ENCODE measurements at places on chromosomes 2 and 18.

- DNase-seq = no peak
Observed at GRCh38 chr2:105861200-105861599, 116.5 kb downstream of the NCK2 start.

DNA sequence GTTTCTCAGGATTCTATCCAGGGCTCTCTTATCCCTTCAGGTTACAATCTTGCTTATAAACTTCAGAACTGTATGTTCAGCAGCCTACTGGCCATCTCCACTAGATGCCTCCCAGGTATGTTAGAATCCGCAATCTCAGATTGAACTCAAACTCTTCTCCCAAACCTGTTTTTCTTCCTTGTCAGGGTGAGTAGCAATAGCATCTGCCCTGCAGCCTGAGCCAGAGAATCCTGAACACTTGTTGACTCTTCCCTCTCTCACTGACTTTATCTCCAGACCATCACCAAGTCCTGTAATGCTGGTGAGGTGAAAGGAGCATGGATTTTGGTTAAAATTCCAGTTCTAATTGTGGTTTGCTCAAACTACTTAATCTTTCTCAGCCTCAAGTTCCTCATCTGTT, 82.6 kb upstream of the ALPP start:
- no peak for DNase-seq

GRCh38 chr2:79138385-79138784, 18.1 kb downstream of the REG1A start:
- DNase-seq = no peak

DNA sequence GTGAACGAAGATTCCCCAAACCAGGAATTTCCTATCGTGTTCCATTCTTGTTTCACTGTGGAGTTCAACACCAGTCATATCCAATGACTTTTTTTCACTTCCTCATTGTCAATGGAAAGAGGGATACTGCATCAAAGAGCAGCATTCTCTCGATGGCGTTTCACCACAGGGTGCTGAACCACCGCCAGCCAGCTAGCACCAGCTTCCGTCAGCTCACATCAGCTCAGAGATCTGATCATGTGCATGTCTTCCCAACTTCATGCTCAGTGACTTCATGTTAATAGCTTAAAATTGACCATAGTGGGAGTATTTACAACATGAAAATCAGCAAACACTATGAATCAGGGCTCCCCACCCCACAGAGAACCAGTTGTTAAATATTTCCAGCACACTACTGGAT, 359.9 kb downstream of the TNS1 start:
- no peak for DNase-seq

DNA sequence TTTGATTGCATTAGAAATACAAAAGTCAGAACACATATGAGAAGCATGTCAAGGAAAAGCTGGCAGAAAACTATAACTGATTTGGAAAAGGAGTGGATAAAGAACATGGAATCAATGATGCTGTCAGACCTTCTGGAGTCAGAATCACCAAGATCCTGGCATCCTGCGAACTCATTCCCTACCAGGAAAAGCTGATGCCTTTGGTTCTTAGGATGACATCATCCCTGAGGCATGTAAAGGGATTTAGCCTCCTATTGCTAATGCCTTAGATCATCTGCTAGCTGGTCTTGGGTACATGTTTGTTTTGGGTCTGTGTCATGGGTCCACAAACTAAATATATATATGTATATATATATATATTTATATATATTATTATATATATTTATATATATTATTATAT, 680.7 kb downstream of the EPHA4 start:
- DNase-seq = no peak

- no peak for DNase-seq
Observed at GRCh38 chr2:144194326-144195071, 325.4 kb downstream of the ZEB2 start.

- no peak for DNase-seq
Observed at GRCh38 chr2:237137626-237138323, 52.1 kb downstream of the COPS8 start.

DNA sequence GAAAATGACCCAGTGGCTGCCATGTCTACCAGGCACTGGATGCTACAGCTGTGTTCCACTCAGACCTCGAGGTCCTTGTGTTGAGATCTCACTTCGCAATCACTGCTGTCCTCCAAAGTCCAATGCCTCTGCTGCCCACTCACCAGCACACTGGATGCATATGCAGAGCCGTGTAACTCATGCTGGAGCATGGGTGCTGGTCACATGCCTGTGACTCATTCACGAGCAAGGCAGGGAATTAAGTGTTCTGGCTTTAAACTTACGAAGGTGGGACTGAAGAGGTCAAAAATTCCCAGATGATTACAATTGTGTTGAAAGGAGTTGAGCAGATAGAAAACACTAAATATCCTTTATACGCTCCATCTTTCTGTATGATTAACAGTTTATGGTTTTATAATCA, 417.5 kb downstream of the NUP35 start:
- DNase-seq = no peak

DNA sequence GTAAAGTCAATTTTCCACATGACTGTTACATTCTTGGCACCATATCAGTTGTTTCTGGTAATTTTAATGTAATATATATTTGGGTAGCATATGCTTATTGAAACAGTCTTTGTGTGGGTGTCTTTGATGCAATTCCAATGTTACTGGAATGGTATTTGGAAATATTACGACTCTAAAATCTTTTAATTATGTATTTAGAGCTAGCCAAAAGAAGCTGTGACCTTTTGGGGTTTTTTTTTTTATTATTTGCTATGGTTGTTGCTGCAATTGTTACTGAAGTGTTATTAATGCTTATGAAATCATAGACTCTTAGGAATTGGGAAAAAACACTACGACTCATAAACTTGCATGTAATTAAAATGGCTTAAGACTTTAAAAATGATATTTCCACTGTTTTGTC, 95.9 kb downstream of the AOX1 start:
- no peak for DNase-seq

DNA sequence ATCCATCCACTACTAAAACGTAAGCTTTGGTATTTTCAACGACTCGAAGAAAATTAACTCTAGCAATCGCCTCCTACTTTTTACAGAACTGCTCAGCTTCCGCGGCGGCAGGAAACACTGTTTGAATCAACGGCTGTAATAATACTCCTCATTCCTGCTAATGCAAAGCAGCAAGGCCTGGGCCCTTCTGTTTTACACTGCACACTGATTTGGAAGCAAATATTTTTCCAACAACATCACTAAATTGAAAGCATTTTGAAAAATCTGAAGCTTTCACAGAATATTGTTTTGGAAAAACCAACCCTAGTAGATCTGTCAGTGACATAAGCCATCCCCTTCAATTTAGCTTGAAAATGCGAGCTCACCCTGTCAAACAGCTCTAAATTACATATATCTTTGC, 261.2 kb downstream of the TXNL1 start:
- no peak for DNase-seq

GRCh38 chr2:10425699-10426098, 22.4 kb downstream of the ODC1 start:
- no peak for DNase-seq

DNA sequence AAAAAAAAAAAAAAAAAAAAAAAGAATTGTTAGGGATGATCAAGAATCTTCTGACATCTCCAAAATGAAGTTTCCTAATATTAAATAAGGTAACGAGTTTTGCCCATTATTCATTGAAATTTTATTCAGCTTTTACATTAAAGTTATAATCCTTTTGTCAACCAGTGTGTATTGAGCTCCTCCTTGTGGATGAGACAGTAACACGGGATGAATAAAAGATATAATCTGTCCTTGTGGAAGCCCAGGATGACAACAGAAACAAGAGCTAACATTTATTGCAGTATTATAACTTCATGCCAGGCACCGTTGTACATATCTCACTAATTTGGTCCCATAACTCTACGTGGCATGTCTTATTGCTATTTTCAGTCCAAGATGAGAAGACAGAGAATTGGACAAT, 33.4 kb upstream of the SERPINB7 start:
- no peak for DNase-seq

DNA sequence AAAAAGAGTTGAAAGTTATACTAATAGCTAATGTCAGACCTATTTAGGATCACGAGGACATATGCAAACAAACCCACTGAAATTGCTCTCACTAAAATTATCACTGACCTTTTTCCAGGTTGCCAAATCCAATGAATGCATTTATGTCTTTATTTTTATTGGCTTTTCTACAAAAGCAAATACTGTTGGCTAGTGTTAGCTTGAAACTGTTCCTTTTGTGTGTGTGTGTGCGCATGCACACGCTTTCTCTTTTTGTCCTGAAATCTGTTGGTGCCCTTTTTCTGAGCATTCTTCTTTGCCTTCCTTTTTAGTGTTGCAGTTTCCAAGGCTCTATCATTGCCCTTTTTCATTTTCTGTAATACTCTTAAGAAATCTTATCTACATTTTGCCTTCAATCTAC, 1269.2 kb downstream of the LRP1B start:
- DNase-seq = no peak

DNA sequence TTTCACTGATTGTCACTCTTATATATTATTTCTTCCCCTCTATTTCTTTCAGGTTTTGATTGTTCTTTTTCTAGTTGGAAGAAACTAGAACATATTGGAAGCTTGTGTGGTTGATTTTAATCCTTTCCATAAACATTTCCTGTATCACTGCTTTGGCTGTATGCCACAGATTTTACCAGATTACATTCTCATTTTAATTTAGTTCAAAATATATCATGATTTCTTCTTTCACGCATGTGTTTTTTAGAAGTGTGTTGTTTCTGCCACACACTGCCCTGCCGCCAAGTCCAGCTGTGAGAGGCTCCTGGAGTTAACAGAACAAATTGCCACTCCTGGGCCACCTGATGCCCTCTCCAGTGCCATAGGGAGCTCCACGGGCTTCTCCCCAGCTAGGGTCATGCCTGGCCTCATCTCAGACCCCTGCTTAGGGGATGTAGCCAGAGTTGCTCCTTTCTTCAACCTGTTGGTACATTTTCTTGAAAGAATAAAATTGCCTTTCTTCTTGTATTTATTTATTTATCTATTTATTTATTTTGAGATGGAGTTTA, 206.2 kb upstream of the COPS8 start:
- DNase-seq = no peak

DNA sequence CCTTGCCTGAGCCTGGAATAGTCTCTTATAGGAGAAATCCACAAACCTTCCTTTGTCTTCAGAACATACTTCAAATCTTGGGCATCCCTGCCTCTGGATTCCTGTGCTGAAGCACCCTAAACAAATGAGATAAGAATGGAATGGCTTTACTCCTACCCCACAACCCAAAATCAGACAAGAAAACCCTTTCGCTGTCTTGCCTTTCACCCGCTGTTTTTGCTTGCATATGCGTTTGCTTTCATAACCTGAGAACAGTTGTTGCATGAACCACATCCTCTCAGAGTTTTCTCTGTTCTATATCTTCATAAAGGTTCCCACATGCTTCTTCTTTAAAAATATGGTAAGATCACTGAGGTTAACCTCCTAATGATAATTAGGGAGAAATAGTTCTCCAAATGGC, 132.1 kb upstream of the MAP3K20 start:
- DNase-seq = peak; percentile 29

GRCh38 chr2:96159084-96159830, 14.0 kb upstream of the DUSP2 start:
- peak; percentile 87 for DNase-seq

DNA sequence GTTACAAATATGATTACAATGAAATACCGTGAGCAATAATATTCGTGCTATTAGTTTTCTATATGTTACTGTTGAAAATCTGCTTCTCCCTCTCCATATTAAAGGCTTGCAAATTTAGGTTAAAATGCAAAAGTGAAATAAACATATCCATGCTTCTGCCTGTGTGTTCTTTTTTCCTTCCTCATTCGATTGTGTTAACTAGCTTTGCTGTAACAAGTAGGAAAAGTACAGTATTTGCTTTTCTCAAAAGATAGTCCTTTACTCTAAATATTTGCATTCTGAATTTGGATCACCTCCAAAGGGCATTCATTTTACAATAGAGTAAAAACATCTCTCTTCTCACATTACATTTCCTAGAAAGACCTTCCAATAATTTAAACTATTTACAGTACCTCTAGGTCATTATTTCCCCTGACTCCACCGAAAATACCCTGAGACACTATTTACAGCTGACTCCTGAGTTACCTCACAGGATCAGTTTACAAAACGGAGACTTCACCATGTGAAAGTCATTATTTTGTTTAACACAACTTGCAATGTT, 835.0 kb upstream of the FANCL start:
- DNase-seq = no peak

DNA sequence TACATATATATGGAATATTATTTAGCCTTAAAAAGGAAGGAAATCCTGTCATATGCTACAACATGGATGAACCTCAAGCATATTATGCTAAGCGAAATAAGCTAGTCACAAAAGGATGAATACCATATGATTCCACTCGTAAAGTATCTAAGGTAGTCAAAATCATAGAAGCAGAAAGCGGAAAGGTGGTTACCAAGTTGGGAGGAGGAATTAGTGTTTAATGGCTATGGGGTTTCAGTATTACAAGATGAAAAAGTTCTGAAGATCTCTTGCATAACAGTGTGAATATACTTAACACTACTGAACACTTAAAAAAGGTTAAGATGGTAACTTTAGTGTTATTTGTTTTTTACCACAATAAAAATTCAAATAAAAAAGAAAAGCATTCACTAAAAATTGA, 99.0 kb downstream of the MGAT5 start:
- DNase-seq = no peak

DNA sequence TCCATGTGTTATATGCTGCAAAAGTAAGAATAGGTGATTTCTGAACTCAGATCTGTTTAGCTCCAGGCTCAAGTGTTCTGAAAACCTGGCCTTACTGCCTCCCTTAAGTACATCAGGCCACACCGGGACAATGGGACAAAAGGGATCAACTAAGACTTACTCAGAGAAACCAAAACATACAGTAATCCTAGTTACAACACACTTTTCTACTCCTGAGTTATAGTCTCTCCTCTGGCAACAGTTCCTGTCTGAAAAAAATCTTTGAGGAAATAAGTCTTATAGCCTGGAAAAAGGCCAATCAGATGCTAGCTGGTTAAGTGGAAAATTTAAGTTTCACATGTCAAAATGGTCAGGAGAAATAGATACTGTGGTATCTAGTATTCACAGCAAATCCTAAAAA, 5.6 kb downstream of the METTL5 start:
- no peak for DNase-seq

GRCh38 chr2:107018366-107018765, 132.4 kb upstream of the ST6GAL2 start:
- DNase-seq = no peak

All from activated CD8-positive, alpha-beta T cell treated with anti-CD3 and anti-CD28 coated beads for 36 hours (primary cell).